ENCODE measurements at places on chromosomes 3 and 15.

DNA sequence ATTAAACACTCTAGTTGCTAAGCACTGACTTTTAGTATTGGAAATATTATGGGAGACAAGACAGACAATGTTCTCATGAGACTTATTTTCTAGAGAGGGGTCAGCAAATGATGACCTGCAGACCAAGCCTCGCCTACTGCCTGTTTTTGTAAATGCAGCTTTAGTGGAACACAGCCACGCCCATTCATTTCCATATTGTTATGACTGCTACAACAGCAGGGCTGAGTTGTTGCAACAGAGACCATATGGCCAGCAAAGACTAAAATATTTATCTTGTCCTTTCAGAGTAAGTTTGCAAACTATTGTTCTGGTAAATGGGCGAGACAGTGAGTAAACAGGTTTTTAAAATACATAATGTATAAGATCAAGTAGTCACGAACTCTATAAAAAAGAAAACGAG, 570.2 kb downstream of the NTRK3 start:
- no peak for DNase-seq

DNA sequence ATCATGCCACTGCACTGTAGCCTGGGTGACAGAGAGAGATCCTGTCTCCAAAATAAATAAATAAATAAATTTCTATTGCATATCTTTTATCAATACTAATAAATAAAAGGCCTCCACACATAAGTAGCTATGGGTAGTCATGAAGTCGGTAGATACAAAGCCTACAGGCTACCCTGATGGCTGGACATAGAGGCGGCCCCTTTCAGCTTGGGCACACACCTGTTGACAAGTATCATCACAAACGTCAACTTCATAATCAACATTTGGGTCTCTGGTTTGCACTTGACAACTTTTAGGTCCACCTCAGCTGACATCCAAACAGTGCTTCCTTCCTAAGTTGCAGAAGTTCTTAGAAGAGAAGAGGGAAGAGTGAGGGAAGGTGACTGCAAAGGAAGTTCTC, 53.4 kb downstream of the ITGA11 start:
- DNase-seq, result no peak

DNA sequence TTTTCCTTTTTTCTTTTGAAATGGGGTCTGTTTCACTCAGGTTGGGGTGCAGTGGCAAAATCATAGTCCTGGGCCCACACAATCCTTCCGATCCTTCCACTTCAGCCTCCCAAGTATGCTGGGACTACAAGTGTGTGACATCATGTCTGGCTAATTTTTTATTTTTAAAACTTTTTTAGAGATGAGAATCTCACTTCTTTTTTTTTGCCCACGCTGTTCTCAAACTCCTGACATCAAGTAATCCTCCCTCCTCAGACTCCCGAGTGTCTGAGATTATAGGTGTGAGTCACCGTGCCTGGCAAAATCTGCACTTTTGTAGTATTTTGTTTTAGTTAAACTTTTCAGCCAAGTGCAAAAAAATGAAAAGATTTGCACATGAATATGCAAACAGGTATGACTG, 171.0 kb downstream of the FNDC3B start:
- DNase-seq, result no peak

DNA sequence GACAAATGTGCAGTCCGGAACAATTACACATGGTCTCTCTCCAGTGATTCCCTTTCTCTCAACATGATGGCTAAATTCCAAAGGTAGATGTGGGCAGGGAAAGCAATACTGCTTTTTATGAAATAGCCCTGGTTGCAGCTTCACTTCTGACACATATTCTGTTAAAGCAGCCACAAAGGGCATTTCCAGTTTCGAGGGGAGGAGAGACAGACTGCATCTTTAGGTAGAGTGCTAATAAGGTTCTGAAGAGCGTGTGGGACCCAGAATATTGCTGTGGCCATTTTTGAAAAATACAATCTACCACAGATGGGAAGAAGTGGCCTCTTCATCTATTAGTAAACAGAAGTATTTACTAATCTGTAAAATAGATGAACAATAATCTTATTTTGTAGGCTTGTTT, 139.3 kb upstream of the PEX5L start:
- no peak for DNase-seq

GRCh38 chr15:65818927-65819562, 27.0 kb upstream of the DENND4A start:
- DNase-seq, result no peak

DNA sequence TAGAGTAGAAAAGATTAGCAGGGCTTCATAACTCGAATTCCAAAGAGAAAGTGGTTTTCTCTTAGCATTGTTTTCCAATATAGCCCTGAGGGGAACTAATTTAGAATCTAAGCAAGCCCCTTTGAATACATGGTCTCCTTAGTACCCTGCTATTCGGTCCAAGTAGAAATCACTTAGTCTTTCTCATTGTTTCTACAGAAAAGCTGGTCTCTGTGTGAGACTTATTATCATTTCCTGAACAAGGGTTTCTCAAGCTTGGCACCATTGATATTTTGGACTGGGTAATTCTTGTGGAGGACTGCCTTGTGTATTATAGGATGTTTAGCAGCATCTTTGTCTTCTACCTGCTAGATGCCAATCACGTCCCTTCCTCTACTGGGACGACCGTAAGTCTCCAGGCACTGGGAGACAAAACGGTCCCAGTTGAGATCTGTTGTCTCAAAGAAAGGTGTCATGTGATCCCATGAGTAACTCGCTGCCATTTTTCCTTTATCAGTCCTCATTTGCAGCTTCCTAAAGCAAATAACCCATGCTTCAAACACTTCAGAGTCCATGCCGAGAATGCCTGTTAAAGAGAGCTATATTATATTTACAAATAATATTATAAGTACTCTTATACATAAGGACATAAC, 230.7 kb upstream of the SLCO3A1 start:
- DNase-seq, result no peak

GRCh38 chr3:67531181-67532101, 123.0 kb downstream of the SUCLG2 start:
- no peak for DNase-seq

- DNase-seq, result no peak
These were observed 109.9 kb downstream of the SCAPER start for GRCh38 chr15:76795217-76795616.

DNA sequence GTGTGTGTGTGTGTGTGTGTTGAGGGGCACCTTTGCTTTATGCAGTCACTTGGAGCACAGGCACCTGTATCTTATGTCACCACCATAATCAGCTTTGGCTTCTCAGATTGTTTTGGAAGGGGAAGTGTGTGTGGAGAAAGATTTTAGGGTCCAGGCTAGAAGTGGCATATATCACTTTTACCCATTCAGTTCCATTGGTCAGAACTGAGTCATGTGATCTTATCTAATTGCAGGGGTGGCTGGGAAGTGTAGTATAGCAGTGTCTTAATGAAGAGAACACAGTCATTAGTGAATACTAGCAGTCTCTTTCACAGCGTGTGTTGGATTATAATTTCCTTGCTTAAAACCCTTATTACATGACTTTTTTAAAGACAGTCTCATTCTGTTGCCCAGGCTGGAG, 20.6 kb downstream of the NCK1 start:
- no peak for DNase-seq

- DNase-seq, result peak; percentile 64
These were observed at the start of gene UBE2E1 for GRCh38 chr3:23805633-23806533. Gene UBE2E1, plus strand, starts transcription at chr3:23805955. Its CDS starts 1,315 bp downstream, at chr3:23807270.

DNA sequence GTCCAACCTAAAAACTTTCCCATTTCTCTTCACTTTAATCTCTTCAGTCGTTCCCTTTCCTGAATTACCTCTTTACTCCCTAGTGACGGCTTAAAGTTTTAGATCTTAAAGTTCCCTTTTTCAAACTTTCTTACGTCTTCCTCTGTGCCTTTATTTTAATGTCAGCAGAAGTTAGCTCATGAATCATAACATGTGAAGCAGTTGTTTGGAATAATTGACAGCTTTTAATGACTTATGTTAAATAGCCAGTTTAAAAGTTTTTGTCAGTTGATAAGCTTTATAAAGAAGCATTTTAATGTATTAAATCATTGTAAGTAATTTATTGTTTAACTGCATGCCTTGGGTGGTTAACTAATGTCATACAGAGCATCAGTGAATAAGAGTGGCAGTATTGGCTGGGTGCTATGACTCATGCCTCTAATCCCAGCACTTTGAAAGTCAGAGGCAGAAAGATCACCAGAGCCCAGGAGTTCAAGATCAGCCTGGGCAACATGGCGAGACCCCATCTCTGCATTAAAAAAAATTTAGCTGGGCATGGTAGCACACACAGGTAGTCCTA, 33.9 kb downstream of the PIK3CA start:
- DNase-seq, result peak; percentile 7

DNA sequence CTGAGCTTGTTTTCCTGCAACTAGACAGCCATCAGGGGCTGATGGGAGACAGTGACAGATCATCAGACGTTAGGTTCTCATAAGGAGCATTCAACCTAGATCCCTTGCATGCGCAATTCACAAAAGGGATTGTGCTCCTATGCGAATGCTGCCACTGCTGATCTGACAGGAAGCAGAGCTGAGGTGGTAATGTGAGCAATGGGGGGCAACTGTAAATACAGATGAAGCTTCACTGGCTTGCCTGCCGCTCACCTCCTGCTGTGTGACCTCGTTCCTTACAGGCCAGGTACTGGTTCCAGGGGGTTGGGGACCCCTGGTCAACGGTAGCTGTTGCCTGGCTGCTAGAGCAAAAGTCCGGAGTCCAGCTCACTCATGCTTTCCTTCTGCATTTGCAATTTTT, 26.4 kb upstream of the KCNAB1 start:
- DNase-seq, result no peak

DNA sequence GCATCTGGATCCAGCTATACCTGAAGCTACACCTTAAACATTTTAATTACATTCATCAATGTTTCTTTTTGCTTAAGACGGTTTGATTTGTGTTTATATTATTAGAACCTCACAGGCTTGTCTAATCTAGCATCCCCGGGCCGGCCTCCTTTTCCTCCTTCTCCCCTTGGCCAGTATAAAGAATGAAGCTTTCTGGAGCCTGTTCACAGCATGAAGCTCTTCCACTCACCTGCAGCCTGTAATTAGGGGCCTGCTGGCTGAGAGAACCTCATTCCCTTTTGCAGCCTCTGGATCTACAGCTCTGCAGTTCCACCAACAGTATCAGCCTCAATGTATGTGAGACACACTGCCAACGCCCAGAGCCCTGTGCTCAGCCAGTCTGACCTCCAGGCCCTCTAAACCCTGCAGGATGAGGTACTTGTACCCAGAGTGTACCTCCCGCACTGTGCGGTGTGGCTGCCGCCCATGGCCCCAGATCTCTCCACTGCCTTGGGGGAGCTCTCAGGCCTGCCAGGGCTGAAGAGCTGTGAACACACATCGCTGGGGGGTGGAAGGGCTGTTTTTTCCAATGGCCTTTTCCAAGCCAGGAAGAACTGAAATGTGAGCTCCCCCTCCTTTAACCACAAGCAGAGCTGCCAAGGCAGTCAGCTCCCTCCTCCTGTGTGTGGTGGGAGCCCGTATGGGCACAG, 114.7 kb upstream of the ALDH1A3 start:
- no peak for DNase-seq

DNA sequence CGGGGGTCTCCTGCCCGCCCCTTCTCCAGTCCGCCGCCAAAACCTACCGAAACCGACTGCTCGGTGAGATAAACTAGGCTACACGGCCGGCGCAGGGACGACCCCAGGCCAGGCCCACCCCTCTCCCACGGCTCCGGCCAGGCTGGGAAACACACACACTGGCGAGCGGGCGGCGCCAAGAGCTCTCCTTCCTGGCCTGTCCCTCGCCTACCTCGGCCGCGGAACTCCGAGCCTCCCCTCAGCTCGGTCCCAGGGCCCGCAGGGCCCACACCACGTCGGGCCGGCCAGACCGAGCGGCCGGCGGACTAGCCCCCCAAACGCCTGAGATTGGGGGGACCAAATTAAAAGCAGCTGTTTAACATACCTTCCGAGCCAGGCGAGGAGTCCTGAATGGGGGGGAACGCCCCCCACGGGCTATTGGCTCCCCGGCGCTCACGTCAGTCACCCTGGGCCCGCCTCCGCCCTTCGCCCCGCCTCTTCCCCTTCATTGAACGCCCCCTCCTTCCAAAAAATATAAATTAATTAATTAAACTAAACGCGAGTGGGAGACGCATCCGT, 4.0 kb upstream of the SIN3A start:
- peak; percentile 76 for DNase-seq

All from T-helper 2 cell (primary cell).